Nucleus accumbens (tissue), 56 donors: ENCODE measurements at places on chromosomes 11 and 22.
A peak's percentile ranks its signal among the peaks of the same experiment; 100 is the strongest.

DNA sequence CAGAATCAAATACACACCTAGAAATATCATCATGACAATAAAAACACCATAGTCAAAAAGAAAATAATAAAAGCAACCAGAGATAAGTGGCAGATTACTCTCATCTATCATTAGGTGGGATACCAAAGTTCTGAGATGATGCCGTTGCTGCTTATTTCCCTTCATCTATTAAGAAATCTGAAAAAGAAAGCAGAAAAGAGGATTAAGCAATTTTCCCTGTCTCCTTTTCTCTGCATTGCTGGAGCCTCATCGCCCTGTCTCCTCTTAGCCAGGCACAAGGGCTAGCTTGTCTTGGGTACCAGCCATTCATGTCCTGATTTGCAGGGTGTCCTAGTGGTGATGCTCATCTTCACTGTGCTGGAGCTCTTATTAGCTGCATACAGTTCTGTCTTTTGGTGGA, 3.9 kb upstream of the MS4A14 start:
- DNase-seq = no peak

DNA sequence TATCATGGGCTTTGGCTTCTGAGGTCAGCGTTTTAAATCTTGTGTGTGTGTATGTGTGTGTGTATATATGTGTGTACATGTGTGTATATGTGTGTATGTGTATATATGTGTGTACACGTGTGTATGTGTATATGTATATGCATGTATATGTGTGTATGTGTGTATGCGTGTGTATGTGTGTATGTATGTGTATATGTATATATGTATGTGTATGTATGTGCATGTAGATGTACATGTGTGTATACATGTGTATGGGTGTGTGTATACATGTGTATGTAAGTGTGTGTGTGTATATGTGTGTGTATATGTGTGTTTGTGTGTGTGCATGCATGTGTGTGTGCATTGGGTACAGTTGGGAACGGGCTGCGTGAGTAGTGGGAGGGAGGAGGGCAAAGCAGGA, 123.0 kb downstream of the ST3GAL4 start:
- DNase-seq = no peak

DNA sequence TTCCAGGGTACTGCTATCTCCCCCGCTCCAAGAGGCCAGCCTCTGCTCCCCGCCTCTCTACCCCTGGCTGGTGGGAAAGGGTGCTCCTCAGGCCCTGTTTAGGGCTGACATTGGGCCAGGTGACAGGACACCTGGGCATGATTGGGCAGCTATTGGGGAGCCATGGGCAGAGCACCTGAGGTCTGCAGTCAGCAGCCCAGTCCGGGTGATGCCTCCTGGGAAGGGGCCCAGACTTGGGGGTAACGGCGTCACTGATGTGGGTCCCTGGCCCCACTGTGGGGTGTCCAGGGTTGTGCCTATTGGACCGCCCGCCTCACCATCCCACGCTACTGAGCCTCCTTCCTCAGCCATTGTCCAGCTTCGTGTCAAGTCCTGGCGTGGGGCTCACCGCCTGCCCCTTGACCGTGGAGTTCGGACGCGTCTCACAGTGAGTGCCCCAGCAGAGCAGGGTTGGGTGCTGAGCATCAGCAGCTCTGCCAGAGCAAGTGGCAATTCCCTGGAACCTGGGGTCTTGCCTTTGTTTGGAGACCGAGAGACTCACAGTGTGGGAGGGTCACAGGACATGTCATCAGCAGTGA, 2.8 kb upstream of the GATD1 start:
- DNase-seq = no peak

DNA sequence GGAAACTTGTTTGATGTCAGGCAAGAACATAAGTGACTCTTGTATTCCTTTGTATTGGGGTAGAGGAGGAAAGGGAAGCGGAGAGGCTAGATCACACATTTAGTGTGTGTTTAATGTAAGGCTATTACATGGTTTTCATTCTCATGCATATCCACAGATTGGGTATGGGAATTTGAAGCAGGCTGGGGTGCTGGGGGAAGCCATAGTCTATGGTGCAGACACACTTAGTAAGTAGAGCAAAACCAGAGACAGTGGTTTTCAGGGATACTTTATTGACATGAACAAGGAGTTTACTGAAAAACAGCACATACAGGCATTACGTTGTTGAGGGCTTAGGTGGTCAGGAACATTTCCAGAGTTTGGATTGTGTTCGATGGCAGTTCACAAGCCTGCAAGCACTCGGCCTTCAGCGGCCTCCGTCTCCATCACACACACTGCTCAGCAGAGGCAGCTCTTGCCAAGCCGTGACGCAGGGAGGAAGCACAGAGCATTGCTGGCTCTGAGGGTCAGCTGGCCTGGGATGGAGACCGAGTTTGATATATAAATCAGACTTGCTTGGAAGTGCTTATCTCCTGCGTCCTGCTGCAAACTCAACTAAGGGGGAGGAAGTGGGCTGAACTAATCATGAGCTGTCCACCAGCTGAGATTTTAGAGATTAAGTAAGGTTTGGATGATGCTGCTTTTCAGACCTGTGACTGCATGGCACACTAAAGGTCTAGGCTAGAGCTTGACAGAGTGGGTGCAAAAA, 25.3 kb downstream of the SCN3B start:
- DNase-seq = peak; percentile 5

DNA sequence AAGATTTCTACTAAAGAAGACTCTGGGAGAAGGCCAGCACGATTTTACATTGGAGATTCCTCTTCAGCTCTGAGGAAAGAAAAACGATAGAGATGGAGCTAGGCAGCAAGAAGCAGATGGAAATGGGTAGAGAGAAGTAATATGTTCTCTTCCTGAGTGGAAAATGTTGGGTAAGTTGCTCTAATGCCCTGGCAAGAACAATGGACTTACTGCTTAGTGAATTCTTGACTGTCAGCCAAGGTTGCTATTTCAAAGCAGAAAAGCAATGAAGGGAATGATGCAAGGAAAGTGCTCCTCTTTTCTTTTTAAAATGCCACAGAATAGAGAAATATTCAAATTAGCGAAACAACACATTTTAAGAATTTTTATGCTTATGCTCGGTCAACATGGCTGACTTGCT, 38.4 kb upstream of the CWF19L2 start:
- no peak for DNase-seq

DNA sequence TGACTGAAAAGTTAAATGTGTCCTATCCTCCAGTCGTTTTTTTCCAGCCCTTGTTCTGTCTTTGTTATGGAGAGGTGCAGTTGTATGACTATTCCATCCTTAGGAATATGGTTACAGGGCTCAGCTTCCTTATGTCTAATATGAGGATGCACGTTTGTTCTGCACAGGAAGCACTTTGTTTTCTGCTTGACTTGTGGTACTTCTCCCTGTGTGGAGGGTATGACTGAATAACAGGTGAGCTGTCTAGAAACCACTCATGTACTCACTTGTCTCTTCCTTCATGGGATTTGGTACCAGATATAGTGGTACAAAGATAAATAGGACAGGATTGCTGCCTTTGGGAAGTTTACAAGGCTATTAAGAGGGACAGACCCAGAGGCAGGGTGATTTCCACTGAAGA, 17.4 kb downstream of the CABIN1 start:
- DNase-seq = no peak

DNA sequence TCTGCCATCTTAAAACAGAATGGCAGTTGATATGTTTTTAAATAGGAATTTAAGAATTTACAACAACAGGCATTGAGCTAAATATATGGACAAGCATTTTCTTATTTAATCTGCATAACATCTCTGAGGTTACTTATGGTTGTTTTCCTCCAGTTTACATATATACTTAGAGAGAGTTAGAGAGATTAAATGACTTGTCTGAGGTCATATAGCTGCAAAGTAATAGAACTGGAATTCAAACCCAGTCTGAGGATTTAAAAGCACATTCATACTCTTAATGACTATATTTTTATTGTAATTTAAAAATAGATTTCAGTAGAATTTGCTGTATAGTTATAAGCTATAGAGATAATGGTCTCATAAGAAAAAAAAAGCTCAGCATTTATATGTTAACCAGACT, 81.4 kb upstream of the GRIK4 start:
- no peak for DNase-seq

DNA sequence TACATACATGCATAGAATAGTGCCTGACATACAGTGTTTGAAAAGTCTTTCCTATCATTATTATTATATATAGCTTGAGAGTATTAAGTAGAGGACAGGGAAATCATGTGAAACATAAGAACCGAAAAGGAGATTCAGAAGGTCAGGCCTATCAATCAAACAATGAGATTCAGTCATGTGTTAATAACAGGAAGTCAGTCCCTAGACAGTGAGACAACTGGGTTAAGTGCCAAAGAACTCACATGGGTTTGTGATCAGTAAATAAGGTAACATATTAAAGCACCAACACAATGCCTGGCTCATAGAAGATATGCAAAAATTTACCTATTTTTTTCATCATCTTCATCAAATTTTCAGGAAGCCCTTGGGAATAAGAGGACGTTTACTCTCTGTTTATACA, 174.3 kb upstream of the FAT3 start:
- no peak for DNase-seq

DNA sequence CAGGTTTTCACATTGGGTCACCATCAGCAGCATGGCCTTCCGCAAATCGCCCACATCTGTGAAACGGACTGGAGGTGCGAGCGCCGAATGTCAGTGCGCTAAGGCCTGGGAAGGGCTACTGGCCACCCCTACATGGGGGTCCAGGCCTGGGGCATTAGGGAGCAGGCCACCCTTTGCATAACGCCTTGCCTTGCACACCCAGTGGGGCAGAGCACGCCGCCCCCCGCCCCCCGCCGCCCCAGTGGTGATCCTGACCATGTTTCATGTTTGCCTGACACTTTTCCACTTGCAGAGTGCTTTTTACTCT, 2.6 kb downstream of the GRK2 start:
- no peak for DNase-seq

DNA sequence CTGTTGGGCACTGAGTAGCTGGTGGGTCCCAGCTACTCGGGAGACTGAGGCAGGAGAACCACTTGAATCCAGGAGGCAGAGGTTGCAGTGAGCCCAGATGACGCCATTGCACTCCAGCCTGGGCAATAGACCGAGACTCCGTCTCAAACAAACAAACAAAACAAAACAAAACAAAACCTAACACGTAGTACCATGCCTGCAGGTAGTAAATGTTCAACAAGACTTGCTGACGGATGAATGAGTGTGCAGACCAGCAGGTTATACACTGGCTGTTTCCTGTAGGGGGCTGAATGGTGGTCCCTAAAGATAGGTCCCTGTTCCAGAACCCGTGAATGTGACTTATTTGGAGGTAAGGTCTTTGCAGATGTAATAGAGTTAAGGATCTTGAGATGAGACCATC, 12.8 kb upstream of the MRGPRD start:
- DNase-seq = no peak

DNA sequence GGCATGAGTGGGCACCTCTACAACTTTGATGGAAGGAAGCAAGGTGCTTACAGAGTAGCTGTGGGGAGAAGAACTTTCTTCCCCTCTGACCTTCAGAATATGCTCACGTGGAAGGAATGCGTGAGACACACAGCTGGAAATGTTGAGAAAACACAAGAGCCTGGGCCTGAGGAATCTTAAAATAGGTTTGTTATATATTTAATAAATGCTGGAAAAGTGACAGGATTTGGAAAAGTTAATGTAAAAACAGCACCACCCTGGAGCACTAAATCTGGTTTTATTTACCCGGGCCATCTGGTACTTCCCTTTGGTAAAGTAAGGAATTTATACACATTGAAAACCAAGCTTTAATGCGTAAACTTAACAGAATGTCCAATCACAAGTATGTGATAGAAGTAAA, 14.0 kb upstream of the AMPD3 start:
- no peak for DNase-seq

DNA sequence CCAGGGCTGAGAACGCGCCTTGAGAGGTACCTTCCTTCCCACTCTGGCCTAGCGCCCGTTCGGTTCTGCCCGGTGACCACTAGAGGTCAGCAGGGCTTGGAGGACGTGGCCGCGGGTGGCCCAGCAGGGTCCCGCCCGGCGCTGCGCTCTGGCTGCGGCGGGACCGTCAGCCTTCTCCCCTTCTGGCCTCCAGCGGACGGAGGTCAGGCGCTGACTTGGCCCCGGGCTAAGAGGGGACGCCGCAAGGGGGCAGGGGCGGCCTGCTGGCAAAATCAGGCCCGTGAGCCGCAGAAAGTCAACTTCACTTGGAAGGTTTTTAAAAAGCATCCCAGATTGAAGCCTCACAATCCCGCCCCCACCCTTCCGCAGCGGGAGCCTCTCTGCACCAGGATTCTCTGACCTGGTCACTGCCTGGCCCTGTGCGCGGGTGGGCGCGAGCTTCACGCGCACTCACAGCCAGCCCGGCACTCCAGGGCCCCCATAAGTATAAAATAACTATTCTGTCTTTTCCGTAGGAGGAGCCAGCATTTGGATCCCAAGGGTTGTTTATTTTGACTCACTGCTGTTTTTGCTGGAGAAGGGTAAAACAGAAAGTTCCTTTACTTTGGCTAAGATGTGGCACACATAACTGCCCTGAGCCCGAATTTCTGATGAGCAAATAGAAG, 23.2 kb upstream of the ZBTB16 start:
- peak; percentile 55 for DNase-seq

- no peak for DNase-seq
These were observed 9.1 kb downstream of the GALR3 start for GRCh38 chr22:37832022-37832857.

DNA sequence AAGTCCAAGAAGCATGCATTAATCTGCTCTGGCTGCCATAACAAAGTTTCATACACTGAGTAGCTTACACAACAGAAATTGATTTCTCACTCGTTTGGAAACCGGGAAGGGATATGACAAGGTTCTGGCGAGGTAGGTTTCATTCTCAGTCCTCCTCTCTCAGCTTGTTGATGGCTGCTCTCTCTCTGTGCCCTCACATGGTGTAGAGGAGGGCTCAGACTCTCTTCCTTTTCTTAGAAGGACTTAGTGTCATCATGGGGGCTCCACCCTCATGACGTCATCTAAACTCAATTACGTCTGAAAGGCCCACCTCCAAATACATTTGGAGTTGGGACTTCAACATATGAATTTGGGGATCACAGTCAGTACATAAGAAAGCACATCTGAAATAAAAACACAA, 18.6 kb downstream of the GLYATL1 start:
- DNase-seq = no peak

- no peak for DNase-seq
These were observed 30.7 kb downstream of the ST3GAL4 start for GRCh38 chr11:126385991-126386728.

DNA sequence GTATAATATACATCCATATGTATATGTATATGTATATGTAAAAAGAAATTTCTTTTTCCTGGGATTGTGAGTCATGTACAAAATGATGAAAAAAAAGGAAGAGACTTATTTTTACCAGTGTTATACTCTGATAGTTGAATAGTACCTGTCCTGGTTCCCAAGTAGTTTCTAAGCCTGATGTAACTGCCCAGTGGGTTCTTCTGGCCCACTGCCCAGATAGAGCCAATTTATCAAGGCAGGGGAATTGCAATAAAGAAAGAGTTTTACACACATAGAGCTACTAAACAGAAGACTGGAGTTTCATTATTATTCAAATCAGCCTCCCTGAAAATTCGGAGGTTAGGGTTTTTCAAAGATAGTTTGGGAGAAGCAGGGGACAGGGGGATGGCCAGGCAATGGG, 29.1 kb upstream of the NARS2 start:
- no peak for DNase-seq
